T-helper 2 cell treated with Interferon-gamma antibody and Interleukin-4, amounts not matched to agents 5 μg/mL and 100 μg/mL, for 36 hours (primary cell): ENCODE measurements at places on chromosomes 5 and 9.

- DNase-seq = no peak
Measured at GRCh38 chr9:84499969-84500582, 159.5 kb upstream of the SLC28A3 start.

DNA sequence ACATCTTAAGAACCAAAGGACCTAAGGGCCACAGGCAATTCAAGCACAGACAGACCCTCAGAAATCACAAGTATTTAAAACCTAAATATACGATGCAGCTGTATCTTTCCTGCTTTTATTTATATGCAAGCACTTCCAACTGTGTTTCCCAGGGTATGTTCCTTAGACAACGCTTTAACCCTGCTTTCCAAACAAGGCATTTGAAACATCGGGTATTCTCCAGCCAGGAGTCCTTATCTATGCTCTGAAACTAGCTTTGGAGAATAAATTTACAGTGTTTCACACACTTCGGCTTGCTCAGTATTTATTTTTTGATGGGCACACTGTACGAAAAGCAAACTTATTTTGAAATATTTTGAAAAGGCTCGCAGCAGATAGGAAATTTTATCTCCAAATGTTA is 13.5 kb downstream of the NR6A1 start:
- no peak for DNase-seq

DNA sequence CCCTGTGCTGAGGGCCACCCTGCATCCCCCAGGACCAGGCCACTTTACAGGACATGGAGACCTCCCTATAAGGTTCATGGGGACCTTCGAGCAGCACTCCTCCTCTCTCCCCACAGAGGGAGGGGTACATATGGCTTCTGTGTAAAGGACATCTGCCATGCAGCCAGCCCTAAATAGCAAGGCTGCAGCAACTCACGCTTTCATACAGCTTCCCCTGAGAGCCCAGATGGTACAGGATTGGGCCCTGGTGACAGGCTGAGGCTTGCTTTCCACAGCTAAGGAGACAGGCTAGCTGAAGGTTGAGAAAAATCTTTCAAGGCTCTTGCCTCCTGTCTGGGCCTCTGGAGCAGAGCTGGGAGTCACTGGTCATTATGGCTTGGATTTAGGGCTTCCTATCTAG is 147.0 kb upstream of the ZNF366 start:
- no peak for DNase-seq

GRCh38 chr5:133228316-133228715 is 176.5 kb downstream of the HSPA4 start:
- DNase-seq = no peak

GRCh38 chr9:93303258-93303771 is 119.4 kb downstream of the WNK2 start:
- no peak for DNase-seq

DNA sequence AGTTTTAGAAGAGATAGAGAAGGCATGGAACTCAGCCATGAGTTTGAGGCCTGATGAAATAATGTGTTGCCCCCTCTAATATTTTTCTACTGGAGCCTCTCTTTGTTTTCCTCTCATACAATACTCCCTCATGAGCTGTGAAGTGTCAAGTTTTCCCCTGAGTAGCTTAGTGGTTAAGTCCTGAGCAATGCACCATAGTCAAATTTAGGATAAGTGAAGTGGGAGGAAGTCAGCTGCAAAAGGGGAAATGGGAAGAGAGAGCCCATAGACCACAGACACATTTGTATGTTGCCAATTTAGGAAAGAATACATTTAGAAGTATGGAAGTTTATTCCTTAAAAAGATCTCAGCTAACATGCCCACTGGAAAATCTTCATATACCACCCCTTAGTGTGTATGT is 171.5 kb upstream of the NREP start:
- DNase-seq = no peak
